ENCODE measurements at places on chromosomes 2 and 18.

GRCh38 chr2:151799886-151800292, 28.3 kb downstream of the ARL5A start:
- no peak for DNase-seq

DNA sequence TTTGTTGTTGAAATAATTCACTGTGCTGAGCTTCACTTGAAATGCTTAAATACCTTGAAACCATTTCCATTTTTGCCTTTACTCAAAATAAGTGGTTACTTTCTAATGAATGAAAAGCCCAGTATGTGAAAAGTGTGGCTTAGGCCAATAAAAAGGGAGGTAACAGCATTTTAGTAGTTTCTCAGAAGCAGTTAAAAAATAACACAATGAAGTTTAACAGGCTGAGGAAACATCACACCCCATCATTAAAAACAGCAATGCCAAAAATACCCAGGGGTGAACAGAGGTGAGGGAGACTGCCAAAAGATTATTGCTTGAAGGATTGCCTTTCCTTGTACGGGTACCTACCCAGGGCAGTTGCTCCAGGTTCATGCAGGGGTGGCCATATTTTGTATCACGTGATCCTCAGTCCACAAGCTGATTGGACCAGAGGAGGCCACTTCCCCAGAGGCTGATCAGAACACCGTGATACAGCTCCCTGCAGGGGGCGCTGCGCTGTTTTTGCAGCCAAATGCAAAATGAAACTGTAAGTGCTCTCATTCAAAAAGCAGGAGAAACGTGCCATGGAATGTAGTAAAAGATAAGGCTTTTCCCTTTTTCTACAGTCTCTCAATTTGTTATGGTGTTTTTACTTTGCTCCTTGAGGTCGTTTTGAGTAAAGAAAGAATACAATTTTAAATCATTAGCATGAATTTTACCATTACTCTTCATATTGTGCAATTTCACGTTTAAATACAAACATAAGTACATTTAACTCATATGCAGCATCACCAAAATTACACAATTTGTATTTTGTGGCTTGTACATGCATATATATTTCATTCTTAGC, 70.2 kb upstream of the SH3BP4 start:
- DNase-seq: peak; percentile 85

GRCh38 chr18:57422313-57422872, 12.8 kb upstream of the ONECUT2 start:
- no peak for DNase-seq

- DNase-seq: no peak
These were observed 170.2 kb downstream of the PRKCE start for GRCh38 chr2:45821558-45822271.

GRCh38 chr2:55156326-55156725, 75.8 kb downstream of the CLHC1 start:
- no peak for DNase-seq

DNA sequence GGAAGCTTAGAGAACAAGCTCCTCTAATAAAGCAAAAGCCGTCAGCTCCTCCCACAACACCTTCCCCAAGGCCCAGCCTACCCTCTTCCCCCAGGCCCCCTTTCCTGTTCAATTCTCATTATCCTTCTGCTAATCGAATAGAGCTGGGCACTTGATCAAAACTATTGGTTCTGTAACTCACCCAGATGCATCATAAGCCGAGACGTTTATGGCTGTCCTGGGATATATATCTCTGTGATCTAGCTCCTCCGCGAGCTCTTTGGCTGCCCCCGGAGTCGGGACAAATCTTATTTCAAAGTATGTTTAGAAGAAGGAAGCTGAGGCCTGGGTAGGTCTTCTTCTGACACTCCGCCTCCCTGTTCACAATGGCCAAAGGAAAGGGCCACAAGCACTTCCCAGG, 88.3 kb upstream of the KLHL29 start:
- no peak for DNase-seq

- no peak for DNase-seq
These were observed 8.5 kb downstream of the RFX8 start for GRCh38 chr2:101466426-101466825.

GRCh38 chr2:211061612-211062296, 505.4 kb downstream of the CPS1 start:
- DNase-seq: no peak

GRCh38 chr18:75063615-75064512, 145.1 kb downstream of the PTGR3 start:
- DNase-seq: no peak
